T-cell (primary cell): ENCODE measurements at places on chromosomes 4 and X. TPM values are rescaled to one million over a fixed set of nuclear protein-coding genes. Genes with fewer than 3 reads are reported as not detected.

- DNase-seq = no peak
These were observed 297.4 kb upstream of the SFRP2 start for GRCh38 chr4:154086247-154086646.

DNA sequence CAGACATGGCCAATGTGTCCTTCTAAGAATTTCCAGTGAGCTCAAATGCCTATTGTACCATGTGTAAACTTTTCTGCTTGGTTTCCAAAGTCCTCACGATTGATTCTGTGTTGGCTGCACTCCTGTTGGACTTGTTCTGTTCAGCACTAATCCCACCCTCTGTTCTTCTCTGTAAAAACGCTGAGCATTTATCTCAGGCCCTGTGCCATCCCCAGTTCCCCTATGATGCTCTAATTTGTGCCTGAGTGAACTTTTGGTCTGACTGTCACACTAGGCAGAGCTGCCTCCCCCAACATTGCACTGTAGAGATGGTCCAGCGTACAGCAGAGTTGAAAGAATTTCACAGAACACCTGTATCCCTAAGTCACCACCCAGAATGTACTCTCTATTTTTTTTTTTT is 76.1 kb upstream of the STS start:
- DNase-seq = no peak

- no peak for DNase-seq
These were observed 22.9 kb downstream of the EXOC1 start for GRCh38 chr4:55876387-55876786.

DNA sequence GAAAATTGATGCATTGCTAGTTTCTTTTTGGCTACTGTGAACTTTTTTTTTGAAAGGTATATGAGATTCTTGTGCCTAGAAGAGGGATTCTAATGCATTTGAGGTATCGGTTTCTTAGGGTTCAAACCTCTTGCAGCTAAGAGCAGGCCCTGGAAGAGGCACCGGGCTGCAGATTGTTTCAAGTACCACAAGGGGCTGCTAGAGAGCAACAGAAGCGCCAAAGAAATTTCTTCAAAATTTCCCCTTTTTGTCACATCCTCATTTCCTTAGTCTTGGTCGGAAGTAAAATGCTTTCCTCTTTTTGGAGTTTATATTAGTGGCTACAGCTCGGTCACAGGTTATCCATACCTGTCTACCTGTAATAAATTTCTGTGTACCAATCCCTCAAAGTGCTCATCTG is 89.8 kb downstream of the PDGFRA start:
- no peak for DNase-seq

- no peak for DNase-seq
These were observed 2451.8 kb downstream of the PCDH7 start for GRCh38 chr4:33171873-33172525.

DNA sequence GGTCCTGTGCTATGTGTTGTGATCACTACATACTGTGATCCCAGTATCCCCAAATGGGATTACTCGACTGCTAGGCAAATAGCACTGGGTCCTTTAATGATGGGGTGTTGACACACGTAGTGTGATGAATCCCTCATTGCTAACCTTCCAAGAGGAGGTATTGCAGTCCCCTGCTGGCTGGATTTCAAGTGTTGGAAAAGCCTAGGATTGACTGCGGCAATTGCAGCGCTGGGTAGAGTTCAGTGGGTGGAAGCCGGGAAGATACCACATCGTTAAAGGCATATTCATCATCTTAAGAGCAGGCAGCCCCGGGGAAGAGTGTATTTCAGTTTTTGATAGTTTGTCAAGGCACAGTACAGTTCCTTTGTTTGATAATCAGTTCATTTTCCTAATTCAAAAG is 159.9 kb downstream of the TRIML1 start:
- no peak for DNase-seq

GRIA3 gene
- not detected for total RNA-seq
